Activated CD4-positive, alpha-beta T cell treated with anti-CD3 and anti-CD28 coated beads for 24 hours (primary cell): ENCODE measurements at places on chromosomes 3 and 15.

DNA sequence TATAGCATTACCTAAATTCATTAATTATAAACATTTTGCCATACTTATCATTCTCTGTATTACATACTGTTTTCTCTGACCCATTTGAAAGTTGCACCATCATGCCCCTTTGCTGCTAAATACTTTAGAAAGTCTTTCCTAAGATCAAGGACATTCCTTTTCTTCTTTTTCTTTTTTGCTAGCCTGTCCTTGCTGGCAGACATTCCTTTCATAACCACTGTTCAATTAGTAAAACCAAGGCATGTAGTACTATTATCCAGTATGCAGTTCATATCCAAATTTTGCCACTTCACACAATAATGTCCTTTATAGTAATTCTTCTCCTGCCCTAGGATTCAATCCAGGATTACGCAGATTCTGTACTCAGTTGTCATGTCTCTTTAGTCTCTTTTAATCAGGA, 321.0 kb upstream of the C2CD4B start:
- DNase-seq: no peak

DNA sequence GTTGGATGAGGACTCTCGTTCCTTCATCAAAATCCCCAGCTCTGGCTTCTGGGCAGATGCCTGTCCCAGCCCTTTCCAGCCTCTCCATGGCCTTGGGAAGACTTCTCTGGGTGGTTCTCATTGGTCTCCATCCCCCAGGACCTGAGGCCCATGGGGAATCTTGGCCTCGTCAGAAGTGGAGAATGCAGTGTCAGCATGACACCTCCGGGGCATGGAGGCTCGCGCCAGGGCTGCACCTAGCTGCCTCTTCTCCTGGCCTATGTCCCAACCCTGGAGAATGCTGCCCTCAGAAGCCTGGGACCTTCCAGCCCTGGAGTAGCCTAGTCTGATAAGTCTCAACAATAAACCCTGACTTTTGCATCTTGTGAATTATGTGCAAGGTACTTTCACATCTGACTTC, 3.0 kb downstream of the KBTBD13 start:
- no peak for DNase-seq

- no peak for DNase-seq
Measured at GRCh38 chr15:63818191-63818590, 15.6 kb downstream of the HERC1 start.

- no peak for DNase-seq
Measured at GRCh38 chr3:192608726-192609600, 118.4 kb downstream of the FGF12 start.

DNA sequence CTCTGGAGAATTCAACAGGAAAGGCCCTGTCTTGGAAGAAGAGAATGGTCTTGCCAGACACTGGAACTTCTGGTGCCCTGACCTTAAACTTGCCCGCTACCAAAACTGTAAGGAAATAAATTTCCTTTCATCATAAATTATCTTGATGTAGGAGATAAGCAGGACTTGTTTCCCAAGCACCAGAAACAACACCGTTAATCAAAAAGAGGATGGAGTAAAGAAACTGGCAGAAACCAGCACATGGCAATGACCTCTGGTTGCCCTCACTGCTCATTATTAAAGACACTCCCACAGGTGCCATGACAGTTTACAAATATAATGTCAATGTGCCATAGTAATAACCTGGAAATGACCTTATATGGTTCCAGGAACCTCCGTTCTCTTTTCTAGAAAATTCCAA, 426.1 kb downstream of the EDEM1 start:
- DNase-seq: no peak

DNA sequence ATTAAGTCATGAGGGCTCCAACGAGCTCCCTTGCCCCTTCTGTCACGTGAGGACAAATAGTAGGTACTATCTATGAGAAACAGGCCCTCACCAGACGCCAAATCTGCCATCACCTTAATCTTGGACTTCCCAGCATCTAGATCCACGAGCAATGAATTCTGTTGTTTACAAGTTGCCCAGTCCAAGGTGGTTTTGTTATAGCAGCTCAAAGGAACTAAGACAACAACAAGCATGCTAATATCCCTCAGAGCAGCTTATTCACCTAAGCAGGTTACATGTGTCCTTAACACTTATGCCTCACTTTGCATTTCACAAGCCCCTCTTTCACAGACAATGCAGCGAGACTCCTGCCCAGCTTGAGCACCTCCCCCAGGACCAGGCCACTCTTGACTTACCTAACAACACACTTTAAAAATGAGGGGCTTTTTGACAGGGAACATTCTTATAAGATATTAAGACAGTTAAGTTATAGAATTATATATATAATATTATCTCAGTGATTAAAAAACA, 219.5 kb downstream of the PLCH1 start:
- no peak for DNase-seq

DNA sequence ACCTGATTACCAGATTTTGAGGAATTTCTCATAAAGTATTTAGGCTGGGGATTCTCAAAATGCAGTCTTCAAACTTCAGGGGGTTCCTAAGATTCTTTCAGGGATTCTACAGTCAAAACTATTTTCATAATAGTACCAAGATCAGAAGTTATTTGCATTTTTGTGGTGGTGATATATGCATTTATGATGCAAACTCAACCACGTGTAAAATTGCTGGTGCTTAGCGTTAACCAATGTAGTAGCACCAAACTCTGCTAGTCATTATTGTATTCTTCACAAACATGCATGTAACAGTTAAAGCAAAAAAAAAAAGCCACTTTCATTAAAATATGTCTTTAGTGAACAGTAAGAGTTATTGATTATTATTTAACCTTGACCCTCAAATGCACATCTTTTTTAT, 274.9 kb upstream of the DNAJC19 start:
- DNase-seq: no peak

DNA sequence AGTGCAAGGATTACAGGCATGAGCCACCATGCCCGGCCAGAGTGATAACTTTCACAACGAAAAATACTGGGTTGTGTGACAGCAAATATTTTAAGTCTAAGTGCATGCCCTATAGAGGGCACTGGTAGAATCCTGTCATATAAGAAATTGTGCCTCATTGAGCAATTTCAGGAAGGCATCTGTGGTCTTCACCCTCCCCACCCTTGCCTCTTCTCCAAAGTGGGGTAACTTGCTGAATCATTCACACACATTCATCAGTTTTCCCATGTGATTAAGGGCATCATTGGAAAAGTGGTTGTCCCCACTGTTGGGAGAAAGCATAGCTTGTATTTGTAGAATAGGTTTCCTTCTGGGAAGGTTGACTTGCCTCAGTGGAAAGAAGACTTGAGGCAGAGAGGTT, 9.2 kb downstream of the MITF start:
- DNase-seq: no peak

GRCh38 chr3:125281381-125281780, 68.8 kb upstream of the SLC12A8 start:
- no peak for DNase-seq

- DNase-seq: no peak
Measured at GRCh38 chr3:37935756-37936666, 54.6 kb upstream of the VILL start.

DNA sequence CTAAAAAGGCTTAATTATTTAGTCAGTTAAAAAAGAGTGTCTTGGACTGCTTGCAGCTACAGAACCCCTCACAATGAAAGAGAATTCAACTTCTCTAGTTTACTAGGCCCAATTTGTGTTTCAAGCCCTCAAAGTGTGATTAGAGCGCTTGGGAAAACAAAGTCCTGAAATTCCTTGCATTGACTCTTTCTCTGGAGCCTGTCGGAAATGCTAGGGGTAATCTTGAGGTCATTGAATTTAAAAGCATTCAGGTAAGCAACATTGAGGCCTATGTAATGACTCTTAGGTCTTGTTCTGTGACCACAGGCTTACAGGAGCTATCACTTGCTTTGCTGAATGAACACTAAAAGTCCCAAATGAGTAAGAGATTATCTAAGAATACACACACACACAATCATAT, 186.0 kb downstream of the NLGN1 start:
- no peak for DNase-seq

- no peak for DNase-seq
Measured at GRCh38 chr3:100164743-100165142, 50.4 kb upstream of the FILIP1L start.

- no peak for DNase-seq
Measured at GRCh38 chr15:101496198-101496986, 6.9 kb upstream of the PCSK6 start.

GRCh38 chr3:99761415-99762165, 56.1 kb upstream of the CMSS1 start:
- no peak for DNase-seq

- no peak for DNase-seq
Measured at GRCh38 chr3:4584456-4585249, 91.5 kb downstream of the ITPR1 start.

DNA sequence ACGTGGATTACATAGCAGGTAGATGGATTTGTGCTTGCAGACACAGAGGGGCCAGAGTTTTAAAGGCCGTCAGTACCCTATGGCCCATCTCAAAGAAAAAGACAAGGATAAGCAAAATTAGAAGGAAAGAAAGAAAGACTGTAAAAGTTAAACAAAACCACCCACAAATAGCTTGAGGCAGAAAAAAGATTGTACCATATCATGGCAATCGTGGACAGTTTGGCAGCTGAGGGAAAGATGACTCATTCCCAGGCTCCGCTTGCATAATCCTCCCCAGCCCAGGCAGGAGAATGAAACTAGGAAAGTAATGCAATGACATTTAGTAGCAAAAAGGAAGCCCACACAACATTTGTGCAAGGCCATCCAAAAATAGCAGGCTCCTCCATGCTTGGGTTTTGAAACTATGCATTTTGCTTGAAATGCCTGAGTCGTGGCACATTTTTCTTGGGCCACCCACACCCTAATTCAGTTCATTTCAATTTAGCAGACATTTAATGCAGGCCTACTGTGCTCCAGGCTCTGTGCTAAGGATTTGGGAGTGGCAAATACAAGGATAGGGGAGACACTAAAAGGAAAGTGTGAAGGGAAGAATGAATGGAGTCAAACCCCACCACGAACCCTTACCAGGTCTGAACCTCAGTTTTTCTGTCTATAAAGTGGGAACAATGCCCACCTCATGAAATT, 40.9 kb upstream of the SMAD3 start:
- DNase-seq: no peak

GRCh38 chr15:71143373-71144310, 28.4 kb downstream of the THSD4 start:
- DNase-seq: no peak

DNA sequence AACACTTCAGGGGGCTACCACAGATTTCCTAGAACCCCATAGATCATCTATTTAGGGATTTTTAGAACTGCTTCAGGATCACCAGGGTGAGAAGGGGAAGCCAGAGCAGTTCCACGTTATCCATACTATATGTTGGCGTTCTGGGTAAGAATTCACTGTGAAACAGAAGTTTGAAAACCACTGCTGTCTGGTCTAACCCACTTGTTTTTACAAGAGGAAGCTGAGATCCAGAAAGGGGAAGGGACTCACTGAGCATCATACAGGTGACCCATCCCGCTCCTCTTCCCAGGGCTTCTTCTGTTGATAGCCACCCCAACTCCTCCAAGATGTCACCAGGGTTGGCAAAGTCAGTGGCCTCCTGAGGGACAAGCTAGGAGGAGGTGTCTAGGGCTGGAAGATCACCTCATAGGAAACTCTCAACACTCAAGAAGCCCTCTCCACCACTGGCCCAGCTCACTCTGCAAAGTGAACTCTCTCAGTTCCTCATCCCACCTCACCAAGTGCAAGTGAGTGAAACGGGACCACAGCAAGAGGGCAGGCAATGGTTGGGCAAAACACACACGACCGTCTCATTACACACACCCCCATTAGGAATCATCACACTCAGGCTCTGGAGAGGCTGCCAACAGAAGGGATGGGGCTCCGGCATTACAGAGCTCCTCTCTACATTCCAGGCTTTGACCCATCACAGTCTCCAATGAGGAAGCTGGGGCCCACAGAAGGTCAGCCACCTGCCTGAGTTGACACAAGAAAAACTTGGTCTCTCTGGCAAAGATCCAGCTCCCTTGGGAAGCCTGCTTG, 1.8 kb downstream of the DAPK2 start:
- DNase-seq: no peak

DNA sequence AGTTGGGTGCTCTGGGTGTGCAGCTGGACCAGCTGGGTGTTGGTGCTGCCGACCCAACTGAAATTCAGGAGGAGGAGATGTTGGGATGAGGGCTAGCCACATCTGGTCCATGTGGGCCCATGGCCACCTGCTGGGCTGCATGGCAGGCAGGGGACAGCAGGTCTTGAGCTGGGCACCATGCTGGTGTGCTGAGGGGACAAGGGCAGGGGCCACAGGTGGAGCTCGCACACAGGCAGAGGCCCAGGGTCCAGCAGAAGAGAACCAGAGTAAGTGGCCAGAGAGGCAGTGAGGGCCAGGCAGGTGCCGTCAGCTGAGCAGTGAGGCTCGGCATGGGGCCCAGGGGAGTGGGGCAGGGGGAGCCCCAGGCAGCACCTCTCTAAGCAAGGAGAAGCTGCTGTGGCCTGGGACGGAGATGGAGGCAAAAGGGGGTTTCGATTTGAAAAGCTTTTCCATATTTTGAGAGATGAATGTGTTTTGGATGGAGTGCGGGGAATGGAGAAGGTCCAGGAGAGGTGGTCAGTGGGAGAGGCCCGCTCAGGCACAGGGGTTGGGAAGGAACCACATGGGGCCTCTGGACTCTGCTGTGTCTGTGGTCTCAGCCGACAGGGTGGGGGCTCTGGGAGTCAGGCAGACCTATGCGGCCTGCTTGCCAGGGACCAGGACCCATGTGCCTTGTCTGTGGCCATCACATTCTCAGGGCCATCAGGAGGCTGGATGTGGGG, 30.5 kb upstream of the PLXNA1 start:
- DNase-seq: no peak

DNA sequence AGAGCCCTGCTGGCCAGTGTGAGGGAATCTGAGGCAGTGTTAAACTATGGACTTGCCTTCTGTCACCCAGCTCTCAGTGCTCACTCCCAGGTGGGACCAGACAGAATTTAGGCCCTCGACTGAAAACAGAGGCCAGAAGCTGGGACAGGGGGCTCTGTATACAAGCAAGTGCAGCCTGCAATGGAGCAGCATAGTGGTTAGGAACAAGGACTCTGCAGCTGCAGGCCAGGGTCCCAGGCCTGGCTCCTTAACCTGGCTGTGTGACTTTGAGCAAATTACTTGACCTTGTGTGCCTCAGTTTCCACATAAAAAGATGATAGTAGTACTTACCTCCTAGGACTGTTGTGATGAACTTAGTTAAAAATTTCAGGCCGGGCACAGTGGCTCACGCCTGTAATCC, 39.8 kb downstream of the CMTM7 start:
- DNase-seq: no peak

DNA sequence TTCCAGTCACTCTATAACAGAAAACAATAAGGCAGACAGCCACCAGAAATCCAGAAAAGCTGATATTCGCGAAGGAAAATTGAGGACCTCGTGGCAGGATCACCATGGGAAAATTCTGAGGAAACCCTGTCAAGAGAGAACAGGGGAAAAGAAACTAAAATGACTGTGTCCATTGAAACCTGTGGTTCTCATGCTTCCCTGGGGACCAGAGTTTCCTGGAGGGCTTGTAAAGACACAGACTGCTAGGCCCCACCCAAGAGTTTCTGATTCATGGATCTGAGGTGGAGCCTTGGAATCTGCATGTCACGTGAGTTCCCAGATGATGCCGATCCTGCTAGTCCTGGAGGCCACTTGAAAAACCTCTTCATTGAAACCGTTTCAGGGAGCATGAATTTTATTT, 420.5 kb downstream of the EPHB1 start:
- DNase-seq: no peak
